ENCODE measurements at places on chromosomes 3 and 15.

GRCh38 chr3:169764312-169764881, 463 bp downstream of the TERC start:
- peak; percentile 91 for DNase-seq

DNA sequence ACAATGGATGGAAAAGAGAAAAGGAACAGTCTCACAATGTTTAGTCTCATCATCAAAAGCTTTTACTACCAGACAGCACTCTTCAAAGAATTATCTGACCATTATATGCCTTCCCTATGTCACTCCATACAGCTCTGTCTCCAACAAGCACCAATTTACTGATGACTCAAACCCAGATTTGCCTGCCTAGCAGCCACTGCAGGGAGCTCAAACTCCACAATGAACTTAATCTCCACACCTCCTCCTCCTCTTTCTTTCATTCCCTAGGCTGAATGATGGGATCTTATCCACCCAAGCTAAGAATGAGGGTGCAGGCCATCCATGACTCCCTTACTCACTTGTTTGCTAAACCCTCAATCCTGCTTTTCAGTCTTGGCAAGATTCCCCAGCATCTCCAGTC, 45.5 kb downstream of the NBEAL2 start:
- no peak for DNase-seq

DNA sequence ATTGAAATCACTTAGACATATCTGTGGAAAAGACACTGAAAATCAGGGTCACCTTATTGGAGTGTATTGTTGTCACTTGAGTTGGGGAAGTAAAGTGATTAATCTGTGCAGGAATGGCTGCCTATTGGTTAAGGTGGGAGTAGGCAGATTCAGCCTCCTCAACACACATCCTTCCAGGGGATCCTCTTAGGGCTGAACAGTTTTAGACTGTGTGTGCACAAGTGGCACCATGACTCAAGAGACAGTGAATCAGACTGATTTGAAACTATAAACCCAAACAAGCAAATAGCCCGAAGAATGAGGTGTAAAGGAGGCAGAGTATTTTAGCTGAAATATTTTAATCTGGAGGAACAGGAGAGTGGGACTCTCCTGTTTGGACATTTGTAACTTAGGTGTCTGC, 4.9 kb downstream of the ABHD17C start:
- no peak for DNase-seq

GRCh38 chr15:88061452-88061851, 195.1 kb downstream of the NTRK3 start:
- DNase-seq: peak; percentile 82

GRCh38 chr15:39643727-39644126, 62.8 kb downstream of the THBS1 start:
- no peak for DNase-seq

DNA sequence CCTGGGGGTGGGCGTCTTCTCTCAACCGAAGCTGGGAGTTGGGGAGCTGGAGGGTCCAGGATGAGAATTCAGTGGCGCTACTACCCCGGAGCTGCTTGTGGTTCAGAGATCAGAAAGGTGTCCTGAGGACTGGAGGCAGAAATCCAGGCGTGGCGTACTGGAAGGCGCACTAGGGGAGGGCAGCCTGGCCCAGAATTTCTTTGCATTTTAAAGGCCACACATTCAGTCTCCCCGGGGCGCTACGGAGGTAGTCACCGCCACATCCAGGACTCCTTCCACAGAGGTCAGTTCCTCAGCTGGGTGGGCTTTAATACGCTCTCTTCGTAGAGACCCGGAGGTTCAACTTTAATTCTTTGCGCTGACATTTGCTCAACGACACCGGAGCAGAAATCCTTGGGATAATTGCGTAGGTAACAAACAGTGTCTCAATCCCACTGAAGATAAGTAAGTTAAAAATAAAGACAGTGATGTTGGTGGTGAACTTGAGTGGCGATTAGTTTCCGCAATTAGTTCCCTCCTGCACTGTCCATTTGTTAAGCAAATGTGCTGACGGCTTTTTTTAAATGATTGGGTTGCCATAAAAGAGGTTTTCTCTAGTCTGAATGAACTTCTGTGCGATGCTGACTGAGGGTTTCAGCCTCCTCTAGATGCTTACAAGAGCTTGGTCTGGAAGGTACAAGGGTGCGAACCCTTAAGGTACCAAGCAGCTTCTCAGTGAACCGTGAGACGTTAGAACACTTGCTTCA, 535 bp downstream of the MCTP2 start:
- DNase-seq: no peak

DNA sequence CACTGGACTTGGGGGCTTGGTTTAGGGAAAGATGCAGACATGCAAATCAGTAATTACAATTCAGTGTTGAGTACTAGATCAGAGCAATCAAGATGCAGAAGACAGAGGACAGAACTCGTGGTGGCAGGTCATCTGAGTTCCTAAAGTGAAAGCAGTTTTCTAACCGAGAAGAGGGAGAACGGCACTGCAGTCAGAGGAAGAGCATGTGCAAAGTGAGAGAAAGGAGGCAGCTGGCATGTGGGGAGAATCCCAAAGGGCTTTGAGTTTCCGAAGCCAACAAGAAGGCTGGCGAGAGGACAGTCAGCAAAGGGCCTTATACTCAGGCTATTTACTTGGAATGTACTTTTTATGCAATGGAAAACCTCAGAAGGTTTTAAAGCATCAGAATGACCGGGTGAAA, 87.0 kb downstream of the ANP32A start:
- no peak for DNase-seq

DNA sequence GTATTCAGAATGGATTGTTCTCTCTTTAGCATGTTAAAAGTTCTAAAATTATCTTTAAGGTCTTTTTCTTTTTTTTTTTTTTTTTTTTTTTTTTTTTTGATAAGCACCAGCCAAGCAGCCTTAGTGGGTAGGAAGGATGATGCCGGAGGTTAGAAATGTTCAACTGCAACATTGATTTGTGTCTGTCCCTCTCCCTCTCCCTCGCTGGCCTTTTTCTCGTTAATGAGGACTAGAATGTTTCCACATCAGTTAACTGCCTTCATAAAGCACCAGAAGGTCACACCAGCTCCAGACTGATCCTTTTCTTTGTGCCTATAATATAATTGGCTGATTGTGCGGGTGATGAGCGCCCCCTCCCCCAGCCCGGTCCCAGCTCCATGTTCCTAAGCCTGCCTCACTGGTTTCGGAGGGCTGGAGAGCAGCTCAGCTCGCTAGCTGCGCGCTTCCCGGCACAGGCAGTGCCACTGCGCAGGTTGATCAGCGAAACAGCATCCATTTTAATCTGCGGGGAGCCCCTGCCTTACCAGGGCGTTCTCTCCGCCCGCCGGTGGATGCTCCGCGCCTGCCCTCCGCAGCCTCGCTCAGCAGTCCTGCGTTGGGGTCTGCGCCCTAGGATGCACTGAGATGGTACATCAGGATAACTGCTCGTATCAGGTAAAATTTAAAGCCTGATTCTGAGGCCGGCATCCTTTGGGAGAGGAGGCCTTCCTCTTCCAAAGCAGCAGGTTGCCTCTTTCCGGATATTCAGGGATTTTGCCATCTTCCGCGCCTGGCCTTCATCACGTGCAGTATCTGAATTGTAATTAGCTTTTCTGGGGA, 148.9 kb upstream of the IL12A start:
- peak; percentile 78 for DNase-seq

GRCh38 chr3:98594628-98595324, 1.4 kb upstream of the CPOX start:
- no peak for DNase-seq

DNA sequence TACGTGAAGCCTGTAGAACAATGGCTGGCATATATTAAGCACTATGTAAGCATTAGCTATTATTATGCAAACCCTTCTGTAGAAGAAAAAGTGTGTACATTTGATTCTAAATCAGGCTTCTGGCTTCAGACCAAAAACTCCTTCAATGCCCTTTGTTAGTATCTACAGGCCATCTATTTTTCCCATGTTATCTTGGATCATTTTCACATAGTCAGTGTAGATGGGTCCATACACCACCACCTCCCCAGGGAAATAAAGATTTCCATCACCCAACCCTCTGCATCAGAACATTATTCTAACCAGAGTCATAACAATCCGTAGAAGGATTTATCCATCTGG, 8.0 kb upstream of the KLHL6 start:
- DNase-seq: no peak

- no peak for DNase-seq
These were observed 89.4 kb downstream of the NR1D2 start for GRCh38 chr3:24034464-24034863.

- peak; percentile 63 for DNase-seq
These were observed 60.2 kb downstream of the SCN5A start for GRCh38 chr3:38588995-38589937.

GRCh38 chr3:4681301-4681700, 188.2 kb downstream of the ITPR1 start:
- DNase-seq: no peak

DNA sequence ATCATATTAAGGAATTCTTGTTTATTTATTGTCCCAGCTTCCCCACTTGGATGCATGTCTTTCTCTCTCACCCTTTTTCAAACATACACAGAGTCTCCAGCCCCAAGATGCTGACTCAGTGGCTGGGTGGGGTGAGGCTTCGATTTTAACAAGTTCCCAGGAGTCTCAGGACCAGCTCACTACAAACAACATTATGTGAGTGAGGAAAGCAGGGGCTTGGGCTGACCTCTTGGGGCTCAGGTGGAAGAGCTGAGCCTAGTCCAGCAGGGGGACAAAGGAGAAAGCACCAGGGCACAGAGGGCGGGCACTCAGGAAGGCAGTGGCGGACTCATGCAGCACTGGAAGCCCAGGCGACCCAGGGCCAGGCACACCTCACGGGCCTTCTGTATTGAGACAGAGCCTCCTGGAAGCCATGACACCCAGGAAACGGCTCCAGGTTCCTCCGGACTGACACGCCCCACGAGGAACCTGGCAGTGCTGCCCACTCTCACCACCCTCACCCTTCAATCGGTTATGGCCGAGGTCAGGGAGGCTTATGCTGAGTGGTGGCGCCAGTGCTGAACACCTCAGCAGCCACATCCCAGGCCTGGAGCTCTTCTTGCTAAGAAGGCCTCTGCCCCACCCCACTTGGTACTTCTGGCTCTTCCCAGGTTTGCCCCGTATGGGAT, 97.4 kb downstream of the LRIG1 start:
- no peak for DNase-seq

DNA sequence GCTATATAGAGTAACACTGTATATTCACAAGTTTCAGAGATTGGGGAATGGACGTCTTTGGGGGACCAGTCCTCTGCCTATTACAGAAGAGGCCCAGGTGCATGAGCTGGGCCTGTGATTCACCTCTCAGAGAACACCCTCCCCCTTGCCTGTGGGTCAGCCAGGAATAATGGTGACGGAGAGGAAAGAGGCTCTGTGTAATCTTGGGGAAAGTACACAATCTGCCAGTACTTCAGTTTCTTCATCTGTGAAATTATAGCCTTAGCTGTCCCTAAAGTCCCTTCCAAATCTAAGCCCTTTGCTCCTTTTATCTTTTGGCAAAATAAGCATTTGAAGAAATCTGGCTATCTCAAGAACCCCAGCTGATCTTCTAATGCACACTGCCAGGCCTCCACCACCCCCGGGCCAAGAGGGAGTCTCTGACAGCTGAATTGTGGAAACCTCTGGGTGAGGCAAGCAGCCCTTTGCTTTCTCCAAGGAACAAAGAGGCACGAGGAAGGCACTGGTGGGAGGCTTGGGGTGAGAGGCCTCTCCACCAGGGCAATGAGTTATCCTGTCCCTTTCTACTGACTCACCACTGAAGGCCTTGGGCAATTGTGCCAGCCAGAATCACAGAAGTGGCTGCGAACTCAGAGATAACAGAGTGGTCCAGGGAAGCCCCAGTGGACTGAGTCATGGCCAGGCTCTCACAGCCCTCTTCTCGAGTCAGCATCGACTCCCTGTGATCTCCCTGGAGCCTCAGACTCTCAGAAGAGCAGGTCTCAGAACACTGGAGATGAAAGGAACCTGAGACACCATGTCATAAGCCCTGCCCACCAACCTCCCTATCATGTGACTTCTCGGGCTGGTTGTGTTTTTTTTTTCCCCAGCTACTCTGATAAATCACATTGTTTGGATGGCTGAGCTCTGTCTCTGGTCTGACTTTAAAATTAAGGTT, 31.8 kb downstream of the CCNL1 start:
- peak; percentile 93 for DNase-seq

DNA sequence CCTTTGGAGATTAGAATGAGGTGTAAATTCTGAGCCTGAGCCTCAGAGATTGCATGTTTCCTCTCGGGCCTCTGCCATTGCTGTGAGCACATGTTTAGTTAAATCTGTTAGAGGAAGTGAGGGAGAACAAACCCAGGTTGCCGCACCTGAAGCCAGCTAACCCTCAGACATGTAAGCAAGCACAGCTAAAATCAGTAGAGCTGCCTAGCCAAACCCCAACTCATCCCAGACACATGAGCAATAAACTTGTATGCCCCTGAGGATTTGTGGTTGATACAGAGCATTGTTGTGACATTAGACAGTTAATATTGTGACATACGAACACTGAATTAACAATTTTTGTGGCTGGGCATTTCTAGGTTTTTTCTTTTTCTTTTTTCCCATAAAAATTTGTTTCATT, 41.9 kb downstream of the NMD3 start:
- DNase-seq: no peak

DNA sequence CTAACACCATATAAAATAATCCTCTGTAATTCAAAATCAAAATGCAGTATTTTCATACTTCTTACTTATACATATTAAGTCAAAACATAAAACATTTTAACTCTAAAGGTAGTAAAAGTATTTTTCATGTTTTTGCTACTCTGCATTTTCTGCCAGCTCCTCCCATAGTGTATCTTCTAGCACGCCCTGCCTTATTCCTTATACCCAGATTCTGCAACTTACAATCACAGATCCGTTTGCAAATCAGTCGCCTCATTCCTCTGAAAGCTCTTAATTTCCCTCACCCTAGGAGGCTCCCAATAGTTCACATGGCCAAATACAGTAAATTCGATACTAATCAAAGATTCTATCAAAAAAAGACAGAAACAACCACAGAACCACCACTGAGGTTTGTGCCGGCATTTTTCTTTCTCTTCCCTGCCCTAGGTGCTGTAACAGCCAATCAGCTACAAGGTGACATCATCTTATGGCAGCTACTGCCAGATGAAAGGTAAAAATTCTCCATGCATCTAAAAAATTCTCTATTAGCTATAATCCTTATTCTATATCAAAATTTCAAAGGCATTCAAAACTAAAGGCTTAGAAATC, 72.9 kb downstream of the CLASP2 start:
- no peak for DNase-seq

All from posterior vena cava (tissue), 2 donors.